ENCODE measurements at places on chromosomes 2 and 18. TPM values are rescaled to one million over a fixed set of nuclear protein-coding genes. Genes with fewer than 3 reads are reported as not detected.

TGIF1 gene
- total RNA-seq = 71.1 TPM

GRCh38 chr2:195212586-195212985 is 444.4 kb upstream of the SLC39A10 start:
- DNase-seq = no peak
- no peaks in the 10 kb centered on the region for H3K36me3 ChIP-seq
- no peak overlapping the region for H3K4me3 ChIP-seq
- H3K27me3 ChIP-seq = no peaks in the 10 kb centered on the region

- H3K4me1 ChIP-seq = no peaks in the 10 kb centered on the region
- no peak for DNase-seq
- no peak overlapping the region for H3K4me3 ChIP-seq
- H3K36me3 ChIP-seq = peaks cover 4% of the 10 kb centered on the region
- peak overlapping the region; percentile 13 for H3K27ac ChIP-seq
Measured at GRCh38 chr18:57649556-57650500, 28.2 kb upstream of the NARS1 start.

- H3K27me3 ChIP-seq = no peaks in the 10 kb centered on the region
- no peaks in the 10 kb centered on the region for H3K36me3 ChIP-seq
- DNase-seq = no peak
- no peak overlapping the region for H3K27ac ChIP-seq
Measured at GRCh38 chr18:62209046-62209445, 22.0 kb downstream of the RELCH start.

DNA sequence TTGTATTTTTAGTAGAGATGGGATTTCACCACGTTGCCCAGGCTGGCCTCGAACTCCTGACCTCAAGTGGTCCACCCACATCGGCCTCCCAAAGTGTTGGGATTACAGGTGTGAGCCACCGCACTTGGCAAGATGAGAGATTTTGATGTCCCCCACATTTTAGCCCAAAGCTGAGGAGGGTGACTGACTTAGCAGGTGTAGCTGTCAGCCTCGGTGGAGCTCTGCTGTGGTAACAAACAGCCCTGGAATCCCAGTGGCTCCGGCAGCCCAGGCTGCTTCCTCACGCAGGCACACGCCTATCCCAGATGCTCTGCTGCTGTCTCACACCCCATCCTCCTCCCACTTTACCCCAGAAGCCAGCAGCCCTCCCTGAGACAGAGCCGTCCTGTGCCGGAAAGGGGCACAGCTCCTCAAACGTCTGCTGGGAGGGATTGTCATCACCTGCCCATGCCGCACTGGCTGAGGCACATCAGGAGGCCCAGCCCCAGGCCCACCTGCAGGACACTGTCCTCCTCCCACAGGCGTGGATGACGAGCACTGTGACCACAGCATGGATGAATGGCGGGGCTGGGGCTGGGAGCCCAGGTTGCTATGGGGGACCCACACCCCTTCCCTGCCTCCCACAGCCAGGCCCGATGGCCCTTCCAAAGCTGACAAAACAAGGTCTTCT is 10.6 kb upstream of the BOK start:
- H3K4me3 ChIP-seq = no peak overlapping the region
- no peak overlapping the region for H3K27ac ChIP-seq
- peaks cover 35% of the 10 kb centered on the region for H3K4me1 ChIP-seq
- H3K27me3 ChIP-seq = no peaks in the 10 kb centered on the region

GRCh38 chr2:239279508-239280295 is 121.1 kb downstream of the HDAC4 start:
- H3K4me1 ChIP-seq = peaks cover 27% of the 10 kb centered on the region
- H3K36me3 ChIP-seq = no peaks in the 10 kb centered on the region
- H3K27me3 ChIP-seq = no peaks in the 10 kb centered on the region
- H3K27ac ChIP-seq = peak overlapping the region; percentile 32
- peak; percentile 18 for DNase-seq

DNA sequence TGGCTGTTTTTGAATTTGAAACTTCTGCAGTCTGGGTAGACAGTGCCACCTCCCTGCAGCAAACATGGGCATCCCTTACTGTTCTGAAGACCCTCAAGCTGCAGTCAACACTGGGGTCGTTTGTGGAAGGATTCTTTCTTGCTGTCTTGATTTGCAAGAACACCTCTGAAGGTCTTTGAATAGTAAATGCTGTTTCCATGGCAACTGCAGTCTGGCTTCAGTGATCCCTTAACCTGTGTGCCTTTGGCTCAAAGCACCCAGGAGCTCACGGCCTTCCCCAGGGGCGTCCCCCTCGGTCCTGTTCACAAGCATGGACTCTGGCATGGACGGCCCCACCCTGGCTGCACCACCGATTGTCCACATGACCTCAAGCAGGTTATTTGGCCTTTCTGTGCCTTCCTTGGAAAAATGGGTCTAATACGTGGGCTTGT is 38.3 kb downstream of the LRRFIP1 start:
- H3K36me3 ChIP-seq = no peaks in the 10 kb centered on the region
- H3K27ac ChIP-seq = no peak overlapping the region
- no peaks in the 10 kb centered on the region for H3K27me3 ChIP-seq
- no peak for DNase-seq
- peaks cover 25% of the 10 kb centered on the region for H3K4me1 ChIP-seq

GRCh38 chr2:33457556-33458247 is 18.7 kb upstream of the RASGRP3 start:
- DNase-seq = no peak
- no peaks in the 10 kb centered on the region for H3K36me3 ChIP-seq
- no peaks in the 10 kb centered on the region for H3K27me3 ChIP-seq
- H3K4me3 ChIP-seq = peak overlapping the region; percentile 9
- H3K4me1 ChIP-seq = peaks cover 9% of the 10 kb centered on the region

- no peak overlapping the region for H3K27ac ChIP-seq
- no peak overlapping the region for H3K4me3 ChIP-seq
- H3K4me1 ChIP-seq = no peaks in the 10 kb centered on the region
- no peak for DNase-seq
Measured at GRCh38 chr2:81238462-81238861, 933.9 kb upstream of the LRRTM1 start.

DNA sequence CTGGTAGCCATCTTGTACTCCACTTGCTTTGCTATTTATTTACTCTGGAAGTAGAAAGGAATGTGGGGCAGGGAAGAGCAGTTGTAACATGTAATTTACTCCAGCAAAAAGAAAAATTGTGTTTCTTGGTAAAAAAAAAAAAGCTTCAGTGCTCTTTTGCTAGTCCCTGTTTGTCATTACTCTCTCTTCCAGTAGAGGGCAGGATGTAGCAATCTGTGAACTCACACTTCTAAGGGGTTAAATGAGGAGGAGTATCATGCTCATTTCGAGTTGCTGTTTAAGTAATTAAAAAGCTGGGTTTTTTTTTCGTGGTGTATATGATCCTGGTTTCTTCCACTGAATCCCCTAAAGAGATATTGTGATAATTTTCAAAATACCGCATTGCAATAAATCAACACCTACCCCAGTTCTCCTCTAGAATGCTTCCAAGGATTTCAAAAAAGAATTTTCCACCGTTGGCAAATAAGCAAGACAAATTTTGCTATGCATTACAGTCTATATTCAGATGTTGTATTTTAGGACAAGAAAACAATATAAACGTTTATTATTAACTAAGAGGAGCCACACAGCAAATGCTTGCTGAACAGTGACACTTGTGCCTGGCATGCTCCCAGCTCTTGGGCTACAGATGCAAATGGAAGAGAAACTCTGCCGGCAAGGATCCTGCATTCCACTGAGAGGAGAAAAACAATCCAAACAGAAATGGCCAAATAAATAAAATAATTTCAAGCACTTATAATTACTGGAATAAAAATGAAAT is 261.6 kb downstream of the ASXL3 start:
- H3K36me3 ChIP-seq = no peaks in the 10 kb centered on the region
- no peak overlapping the region for H3K27ac ChIP-seq
- no peak overlapping the region for H3K4me3 ChIP-seq
- H3K4me1 ChIP-seq = no peaks in the 10 kb centered on the region
- no peaks in the 10 kb centered on the region for H3K27me3 ChIP-seq
- no peak for DNase-seq

DNA sequence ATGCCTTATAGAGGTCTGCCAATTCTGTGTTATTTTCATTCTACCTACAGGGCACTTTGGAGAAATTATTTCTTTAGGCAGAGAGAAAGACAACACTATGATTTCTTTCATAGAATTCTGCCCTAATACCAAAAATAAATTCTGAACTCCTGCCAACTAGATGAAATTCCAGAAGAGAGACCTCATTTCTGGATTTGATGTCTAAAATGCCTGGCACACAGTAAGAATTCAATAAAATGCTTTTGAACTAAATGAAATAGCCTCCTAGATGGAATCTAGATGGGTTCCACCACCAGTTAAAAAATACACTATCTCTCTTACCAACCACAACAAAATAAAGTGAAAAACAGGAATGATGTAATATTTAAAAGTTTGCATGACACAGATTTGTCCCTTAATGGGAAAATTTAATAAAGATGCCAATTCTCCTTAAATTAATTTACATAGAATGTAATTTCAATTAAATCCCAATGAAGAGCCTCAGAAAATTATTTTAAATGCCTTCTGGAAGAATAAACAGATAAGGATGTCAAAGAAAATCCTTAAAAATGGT is 75.0 kb downstream of the OSBPL1A start:
- no peak overlapping the region for H3K27ac ChIP-seq
- no peaks in the 10 kb centered on the region for H3K36me3 ChIP-seq
- H3K4me3 ChIP-seq = no peak overlapping the region
- no peaks in the 10 kb centered on the region for H3K4me1 ChIP-seq

DNA sequence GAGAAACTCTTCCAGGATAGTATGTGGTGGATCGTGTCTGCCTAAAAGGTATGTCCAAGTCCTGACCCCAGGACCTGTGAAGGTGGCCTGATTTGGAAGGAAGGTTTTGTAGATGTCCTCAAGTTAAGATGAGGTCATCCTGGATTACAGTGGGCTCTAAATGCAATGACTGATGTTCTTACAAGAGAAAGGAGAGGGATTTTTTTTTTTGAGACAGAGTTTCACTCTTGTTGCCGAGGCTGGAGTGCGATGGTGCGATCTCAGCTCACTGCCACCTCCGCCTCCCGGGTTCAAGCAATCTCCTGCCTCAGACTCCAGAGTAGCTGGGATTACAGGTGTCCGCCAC is 19.9 kb downstream of the MBP start:
- no peaks in the 10 kb centered on the region for H3K36me3 ChIP-seq
- no peaks in the 10 kb centered on the region for H3K27me3 ChIP-seq
- no peak for DNase-seq
- H3K27ac ChIP-seq = peak overlapping the region; percentile 94
- peaks cover 61% of the 10 kb centered on the region for H3K4me1 ChIP-seq

DNA sequence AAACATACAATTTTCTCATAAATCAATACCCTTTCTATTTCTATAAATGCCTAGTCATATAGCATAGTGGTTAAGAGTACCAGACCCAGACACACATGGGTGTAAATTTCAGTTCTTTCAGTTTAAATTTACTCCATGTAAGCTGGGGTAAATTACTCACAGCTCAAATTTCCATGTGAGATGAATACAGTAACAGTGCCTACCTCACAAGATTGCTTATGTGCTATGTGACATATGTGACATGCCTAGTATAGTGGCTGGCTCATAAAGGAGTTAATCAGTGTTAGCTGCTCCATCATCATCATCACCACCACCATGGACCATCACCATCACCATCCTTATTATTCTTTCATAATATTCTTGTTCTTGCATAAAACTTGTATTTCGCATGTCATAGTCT is 61.6 kb upstream of the CD302 start:
- H3K4me1 ChIP-seq = no peaks in the 10 kb centered on the region
- no peaks in the 10 kb centered on the region for H3K36me3 ChIP-seq
- H3K4me3 ChIP-seq = no peak overlapping the region
- H3K27me3 ChIP-seq = no peaks in the 10 kb centered on the region

- H3K4me3 ChIP-seq = peak overlapping the region; percentile 87
- DNase-seq = peak; percentile 71
- H3K36me3 ChIP-seq = peaks cover 15% of the 10 kb centered on the region
- H3K27ac ChIP-seq = peak overlapping the region; percentile 95
- H3K4me1 ChIP-seq = peaks cover 46% of the 10 kb centered on the region
Measured at GRCh38 chr2:152718909-152719645, 657 bp downstream of the ARL6IP6 start.

CDC42EP3 gene
- total RNA-seq = 41.9 TPM

- H3K36me3 ChIP-seq = no peaks in the 10 kb centered on the region
- H3K4me3 ChIP-seq = no peak overlapping the region
- H3K27ac ChIP-seq = peak overlapping the region; percentile 72
- peaks cover 37% of the 10 kb centered on the region for H3K4me1 ChIP-seq
- DNase-seq = peak; percentile 36
- no peaks in the 10 kb centered on the region for H3K27me3 ChIP-seq
Measured at GRCh38 chr2:26001743-26002351, 19.6 kb upstream of the KIF3C start.

DNA sequence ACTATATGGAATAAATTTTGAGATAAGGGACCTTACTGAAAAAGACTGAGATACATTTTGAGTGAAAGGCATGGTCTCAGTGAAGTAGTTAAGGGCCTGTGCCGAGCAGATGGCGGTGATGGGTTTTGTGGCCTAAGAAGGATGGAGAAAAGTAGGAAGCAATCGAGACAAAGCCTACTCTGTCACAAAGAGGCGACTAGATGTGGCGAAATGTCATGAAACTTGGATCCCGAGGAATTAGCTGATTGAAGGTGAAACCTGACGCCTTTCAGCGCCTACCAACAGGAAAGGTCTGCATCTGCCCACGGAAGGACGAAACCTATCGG is 558 bp upstream of the CEP192 start:
- peak overlapping the region; percentile 92 for H3K27ac ChIP-seq
- H3K36me3 ChIP-seq = no peaks in the 10 kb centered on the region
- no peaks in the 10 kb centered on the region for H3K27me3 ChIP-seq
- peaks cover 16% of the 10 kb centered on the region for H3K4me1 ChIP-seq

ANKRD62 gene
- total RNA-seq = 6.3 TPM

DSG4 gene
- not detected for total RNA-seq

- H3K27ac ChIP-seq = peak overlapping the region; percentile 54
- H3K4me3 ChIP-seq = no peak overlapping the region
- peaks cover 12% of the 10 kb centered on the region for H3K36me3 ChIP-seq
- peaks cover 13% of the 10 kb centered on the region for H3K4me1 ChIP-seq
Measured at GRCh38 chr18:58321986-58322385, 278.0 kb downstream of the NEDD4L start.

RBM43 gene
- total RNA-seq = 4.4 TPM

PTPRN gene
- 0.30 TPM for total RNA-seq

DNA sequence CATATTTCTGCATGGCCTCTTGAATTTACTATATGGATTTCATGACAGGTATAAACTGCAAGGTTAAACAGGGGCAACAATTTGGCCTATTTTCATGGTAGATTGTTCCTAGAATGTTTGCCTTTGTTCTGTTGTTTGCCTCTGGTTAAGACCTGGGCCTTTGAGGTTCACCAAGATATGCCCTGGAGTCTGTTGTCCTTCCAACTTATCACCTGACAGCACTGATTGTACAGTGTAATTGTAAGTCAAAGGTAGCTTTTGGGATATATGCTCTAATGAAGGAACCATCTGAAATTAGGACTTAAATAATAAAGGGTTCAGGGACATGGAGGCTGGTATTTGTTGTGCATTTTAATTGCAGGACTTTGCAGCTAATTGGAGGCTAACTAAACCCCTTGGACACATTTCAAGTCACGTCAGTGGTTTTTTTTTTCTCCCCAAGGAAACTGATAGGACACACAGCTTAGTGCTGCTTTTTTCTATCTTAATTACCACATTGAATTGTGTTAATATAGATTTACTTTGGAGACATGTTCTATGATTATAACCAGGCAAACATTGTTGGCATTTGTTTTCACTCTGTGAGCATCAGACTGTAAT is 771.2 kb upstream of the LINC00305 start:
- no peak overlapping the region for H3K4me3 ChIP-seq
- H3K27me3 ChIP-seq = no peaks in the 10 kb centered on the region
- no peaks in the 10 kb centered on the region for H3K4me1 ChIP-seq
- DNase-seq = no peak
- H3K36me3 ChIP-seq = no peaks in the 10 kb centered on the region
- no peak overlapping the region for H3K27ac ChIP-seq

GRCh38 chr2:232024457-232024856 is 62.9 kb downstream of the DIS3L2 start:
- H3K27me3 ChIP-seq = no peaks in the 10 kb centered on the region
- no peak overlapping the region for H3K27ac ChIP-seq
- no peak for DNase-seq
- no peaks in the 10 kb centered on the region for H3K4me1 ChIP-seq

ASB18 gene
- not detected for total RNA-seq

Measured in upper lobe of left lung (tissue), 6 donors.